Kidney tubule cell (primary cell): ENCODE measurements at places on chromosomes 3 and 15.

DNA sequence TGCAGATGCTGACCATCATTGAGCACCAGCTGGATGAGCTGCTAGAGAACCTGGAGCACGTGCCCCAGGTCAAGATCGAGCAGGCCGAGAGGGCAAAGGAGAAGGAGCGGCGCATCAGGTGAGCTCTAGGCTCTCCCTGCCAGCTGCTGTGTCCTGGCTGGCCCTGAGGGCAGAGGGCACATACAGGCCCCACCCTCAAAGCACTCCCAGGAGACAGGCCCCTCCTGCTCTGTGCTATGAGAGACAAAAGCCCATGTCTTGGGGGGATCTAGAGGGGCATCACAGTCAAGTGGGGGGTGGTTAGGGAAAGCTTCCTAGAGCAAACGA lies 39.5 kb downstream of the CFAP100 start:
- no peak for DNase-seq

- DNase-seq, result no peak
These were observed 250.0 kb upstream of the VEPH1 start for GRCh38 chr3:157752956-157753786.

- DNase-seq, result no peak
These were observed 327.5 kb downstream of the RORA start for GRCh38 chr15:60901647-60902046.

DNA sequence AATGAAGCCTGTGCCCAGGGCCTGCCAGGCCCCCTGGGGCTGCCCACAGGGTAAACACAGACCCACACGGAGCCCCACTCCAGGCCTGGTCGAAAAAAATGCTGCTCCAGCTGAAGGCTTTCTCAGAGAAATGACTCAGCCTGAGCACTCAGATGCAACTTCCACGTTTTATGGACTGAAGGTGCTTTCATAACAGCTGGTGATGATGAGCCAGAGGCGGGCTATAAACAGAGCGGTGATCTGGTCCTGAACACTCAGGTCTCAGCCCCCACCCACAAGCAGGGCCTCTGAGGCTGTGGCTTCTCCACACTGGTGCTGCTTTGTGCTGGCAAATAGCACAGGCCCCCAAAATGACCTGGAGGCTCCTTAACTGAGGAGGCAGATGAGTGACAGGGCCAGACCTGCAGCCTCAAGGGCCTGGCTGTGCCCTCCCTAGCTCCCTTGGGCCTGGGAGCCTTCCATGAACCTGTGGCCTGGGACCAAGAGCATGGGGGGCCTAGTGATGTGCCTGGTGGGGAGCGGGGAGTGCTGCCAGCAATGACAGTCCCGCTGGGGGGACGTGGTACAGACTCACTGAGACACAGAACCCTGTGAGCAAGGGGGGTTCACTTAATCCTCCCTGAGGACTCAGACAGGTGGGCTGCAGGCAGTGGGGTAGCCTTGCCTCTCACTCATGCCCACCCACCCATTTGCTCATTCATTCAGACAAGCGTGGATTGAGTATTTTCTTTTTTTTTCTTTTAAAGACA lies 23.0 kb upstream of the FURIN start:
- DNase-seq, result peak; percentile 82

DNA sequence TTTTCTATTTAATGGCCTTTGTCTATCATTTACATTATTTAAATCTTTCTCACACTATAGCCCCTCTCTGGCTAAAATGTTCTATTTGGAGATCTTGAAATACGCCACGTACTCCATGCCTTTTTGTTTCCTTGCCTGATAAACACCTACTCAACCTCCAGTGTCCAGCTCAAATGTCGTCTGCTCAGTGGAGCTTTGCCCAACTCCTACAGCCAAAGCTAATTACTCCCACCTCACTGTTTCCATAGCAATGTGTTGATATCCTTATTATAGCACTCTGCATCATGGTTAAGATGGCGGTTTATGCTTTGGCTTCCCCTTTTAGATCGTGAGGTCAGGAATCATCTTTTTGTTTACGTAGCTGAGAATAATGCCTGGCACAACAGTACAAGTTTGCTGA lies 55.9 kb downstream of the NGLY1 start:
- DNase-seq, result no peak

DNA sequence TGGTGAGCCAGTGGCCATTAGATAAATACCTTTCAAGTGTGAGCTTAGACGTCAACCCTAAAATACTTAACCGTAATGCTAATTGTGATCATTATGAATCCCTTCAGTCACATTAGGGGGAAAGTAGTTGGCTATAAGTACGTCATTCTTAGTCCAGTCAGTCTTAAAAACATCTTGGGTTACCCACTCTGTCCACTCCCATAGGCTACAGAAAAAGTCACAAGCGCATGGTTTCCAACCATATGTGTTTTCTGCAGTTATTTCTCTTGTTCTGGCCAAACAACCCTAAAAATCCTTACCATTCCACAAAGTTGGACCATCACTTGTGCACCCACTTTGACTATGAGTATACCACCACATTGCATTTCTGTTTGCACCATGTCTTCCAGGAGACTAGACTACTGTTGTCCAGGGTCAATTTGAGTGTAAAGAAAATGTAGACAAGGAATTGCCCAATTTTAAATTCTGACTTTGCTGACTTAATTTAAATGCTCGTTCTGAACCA lies 3.3 kb downstream of the RPL15 start:
- DNase-seq, result no peak

- peak; percentile 47 for DNase-seq
These were observed 384.4 kb upstream of the C2CD4B start for GRCh38 chr15:62549345-62549970.

GRCh38 chr15:99651023-99651807 lies 82.0 kb downstream of the LYSMD4 start:
- peak; percentile 74 for DNase-seq

- no peak for DNase-seq
These were observed 49.2 kb upstream of the TMEM115 start for GRCh38 chr3:50408443-50408944.

- no peak for DNase-seq
These were observed 4.7 kb downstream of the NR1D2 start for GRCh38 chr3:23949784-23950183.

DNA sequence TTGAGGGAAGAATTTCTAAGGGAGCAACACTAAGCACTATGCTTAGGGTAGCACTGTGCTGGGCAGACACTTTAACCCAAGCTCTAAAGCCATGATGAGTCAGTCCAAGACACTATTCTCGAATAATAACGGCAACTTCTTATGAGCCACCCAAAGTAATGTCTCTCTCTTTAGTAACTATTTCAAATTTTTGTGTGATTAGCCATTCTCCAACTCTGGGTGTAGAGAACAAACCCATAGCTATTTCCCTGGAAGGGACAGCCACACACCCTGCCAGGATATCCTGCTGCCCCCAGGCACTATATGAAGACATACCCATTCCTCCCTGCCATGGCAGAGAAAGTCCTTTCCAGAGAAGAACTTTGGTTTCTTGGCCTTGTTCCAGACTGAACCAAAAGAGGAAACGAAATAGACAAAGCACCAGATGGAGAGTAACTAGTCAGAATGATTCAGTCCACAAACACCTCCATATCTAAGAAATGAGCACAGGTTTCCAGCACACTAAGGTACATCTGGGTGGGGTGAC lies 384.9 kb upstream of the THBS1 start:
- DNase-seq, result peak; percentile 98

DNA sequence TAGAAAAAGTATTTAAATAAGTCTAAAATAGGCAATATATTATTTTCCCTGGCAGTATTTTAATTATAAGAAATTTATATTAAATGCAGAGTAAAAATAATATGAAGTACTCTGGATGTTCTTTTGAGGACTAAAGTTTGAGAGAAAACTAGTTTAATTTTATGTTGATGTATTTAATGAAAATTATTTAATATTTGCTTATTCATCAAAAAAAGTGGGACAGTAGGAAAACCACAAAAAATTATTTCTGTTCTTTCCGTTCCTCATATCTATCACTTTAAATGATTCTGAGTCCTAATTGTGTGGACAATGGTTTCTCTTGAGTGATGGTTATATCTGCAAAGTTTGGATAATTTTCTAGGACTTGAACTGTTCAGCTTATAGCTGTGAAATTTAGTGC lies 147.2 kb upstream of the TNIK start:
- DNase-seq, result no peak

- no peak for DNase-seq
These were observed 149.9 kb upstream of the NR2E3 start for GRCh38 chr15:71660501-71660900.

DNA sequence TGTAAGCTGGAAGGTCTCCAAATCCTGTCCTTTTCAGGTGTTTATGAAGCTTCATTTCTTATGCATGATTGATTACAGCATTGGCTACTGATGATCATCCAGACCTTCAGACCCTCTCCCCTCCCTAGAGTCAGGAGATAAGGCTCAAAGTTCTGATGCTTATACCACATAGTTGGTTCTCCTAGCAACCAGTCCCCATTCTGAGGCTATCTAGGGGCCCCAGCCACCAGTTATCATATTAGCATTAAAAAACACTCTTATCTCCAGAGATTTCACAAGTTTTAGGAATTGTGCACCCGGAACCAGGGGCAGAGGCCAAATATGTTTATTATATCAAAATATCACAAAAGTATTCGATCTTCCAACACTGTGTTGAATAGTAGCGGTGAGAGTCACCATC lies 953.1 kb downstream of the FHIT start:
- no peak for DNase-seq

DNA sequence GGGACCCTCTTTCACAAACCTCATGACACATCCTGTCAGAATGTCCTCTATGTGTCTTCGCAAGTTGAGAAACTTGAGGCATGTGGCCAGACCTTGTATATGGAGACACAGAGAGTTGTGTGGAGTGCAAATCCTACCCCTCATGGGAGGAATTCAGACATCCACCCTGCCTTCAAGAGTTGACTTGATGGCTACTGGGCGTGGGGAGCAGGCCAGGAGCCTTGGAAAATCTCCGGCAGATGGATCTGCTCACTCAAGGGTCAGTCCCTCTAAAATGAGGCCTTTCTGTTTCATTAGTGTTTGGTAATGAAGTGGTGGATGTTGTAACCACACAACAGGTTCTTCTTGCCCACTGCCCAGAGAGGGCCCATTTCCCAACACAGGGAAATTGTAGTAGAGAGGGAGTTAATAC lies 79.0 kb downstream of the ASB7 start:
- DNase-seq, result no peak
